A549 treated with Mapracorat at 1 μM for 4 hours (cell line): ENCODE measurements at places on chromosomes 4 and X. TPM values are rescaled to one million over a fixed set of nuclear protein-coding genes. Genes with fewer than 3 reads are reported as not detected.

Gene NLGN4X
- total RNA-seq = 0.04 TPM in 2 of 5 replicates, not detected in the others

Gene CT45A10
- total RNA-seq = 0.22 TPM in 2 of 5 replicates, not detected in the others

Gene SULT1E1
- not detected in 5 replicates for total RNA-seq

Gene ACOT9
- total RNA-seq = 90.2 to 109 TPM (median 102 TPM) in 5 replicates

Gene RHOXF1
- not detected in 5 replicates for total RNA-seq

Gene SEC31A
- 78.3 to 87.2 TPM (median 81.0 TPM) in 5 replicates for total RNA-seq

Gene BRCC3
- total RNA-seq = 23.6 to 28.1 TPM (median 25.5 TPM) in 5 replicates

Gene NMU
- total RNA-seq = 0.39 to 0.65 TPM (median 0.51 TPM) in 5 replicates

Gene CNKSR2
- 1.8 to 3.0 TPM (median 2.3 TPM) in 5 replicates for total RNA-seq

Gene CLIC2
- total RNA-seq = 0.05 to 0.23 TPM (median 0.16 TPM) in 4 of 5 replicates, not detected in the other

Gene SLITRK2
- not detected in 5 replicates for total RNA-seq

Gene HOPX
- total RNA-seq = not detected in 5 replicates

Gene CXorf49
- total RNA-seq = not detected in 5 replicates

Gene DDX53
- not detected in 5 replicates for total RNA-seq

Gene PIM2
- total RNA-seq = 8.5 to 9.6 TPM (median 9.3 TPM) in 5 replicates

Gene ARX
- 0.34 to 0.59 TPM (median 0.48 TPM) in 5 replicates for total RNA-seq

Gene RXFP1
- not detected in 5 replicates for total RNA-seq

Gene CT55
- total RNA-seq = not detected in 5 replicates

Gene ETNPPL
- total RNA-seq = not detected in 5 replicates

Gene SMIM10L2A
- total RNA-seq = 0.08 to 0.23 TPM (median 0.16 TPM) in 5 replicates

Gene UGDH
- total RNA-seq = 181 to 271 TPM (median 209 TPM) in 5 replicates

Gene NWD2
- not detected in 5 replicates for total RNA-seq

Gene NDUFC1
- 75.6 to 85.4 TPM (median 80.2 TPM) in 5 replicates for total RNA-seq

Gene ADAM29
- total RNA-seq = not detected in 5 replicates

Gene REPS2
- 0.72 to 1.9 TPM (median 1.3 TPM) in 5 replicates for total RNA-seq

Gene CLDN22
- not detected in 5 replicates for total RNA-seq

Gene PHEX
- 0.24 to 0.38 TPM (median 0.34 TPM) in 5 replicates for total RNA-seq

Gene CMC4
- 15.0 to 19.6 TPM (median 17.4 TPM) in 5 replicates for total RNA-seq

Gene KCND1
- total RNA-seq = 0.80 to 1.4 TPM (median 0.96 TPM) in 5 replicates

Gene ITIH6
- total RNA-seq = 0.04 TPM in 1 of 5 replicates, not detected in the others

Gene SPANXA1
- total RNA-seq = 0.38 to 0.45 TPM in 2 of 5 replicates, not detected in the others

Gene GRID2
- not detected in 5 replicates for total RNA-seq

Gene ADGRG4
- total RNA-seq = not detected in 5 replicates

Gene C4orf51
- total RNA-seq = not detected in 5 replicates

Gene SAGE1
- 0.06 to 0.09 TPM (median 0.07 TPM) in 4 of 5 replicates, not detected in the other for total RNA-seq

Gene C1GALT1C1
- total RNA-seq = 30.6 to 39.2 TPM (median 33.9 TPM) in 5 replicates

Gene RBM46
- total RNA-seq = not detected in 5 replicates

Gene SLC34A2
- 0.02 to 0.06 TPM in 2 of 5 replicates, not detected in the others for total RNA-seq

Gene TMEM255A
- total RNA-seq = 0.15 to 0.39 TPM (median 0.28 TPM) in 5 replicates

Gene TECRL
- total RNA-seq = not detected in 5 replicates

Gene RFC1
- total RNA-seq = 16.5 to 21.2 TPM (median 17.7 TPM) in 5 replicates

Gene SPANXB1
- 1.3 to 3.9 TPM (median 2.5 TPM) in 5 replicates for total RNA-seq
